Stimulated activated CD4-positive, alpha-beta T cell treated with anti-CD3 and anti-CD28 coated beads, Interleukin-15, amount 100 ng/mL, for 1 hour (primary cell): ENCODE measurements at places on chromosomes 16 and 17.

DNA sequence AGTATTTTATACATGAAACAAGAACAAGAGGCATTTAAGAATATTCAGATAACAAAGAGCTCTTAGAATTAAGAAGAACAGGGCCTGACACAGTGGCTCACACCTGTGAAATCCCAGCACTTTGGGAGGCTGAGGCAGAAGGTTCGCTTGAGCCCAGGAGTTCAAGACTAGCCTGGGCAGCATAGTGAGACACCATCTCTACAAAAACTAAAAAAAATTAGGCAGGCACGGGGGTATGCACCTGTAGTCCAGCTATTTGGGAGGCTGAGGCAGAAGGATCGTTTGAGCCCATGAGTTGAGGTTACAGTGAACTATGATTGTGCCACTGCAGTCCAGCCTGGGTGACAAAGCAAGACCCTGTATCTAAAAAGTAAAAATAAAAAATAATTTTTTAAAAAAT lies 12.5 kb upstream of the BRIP1 start:
- DNase-seq, result no peak

GRCh38 chr16:67241008-67241900 lies 6.0 kb downstream of the FHOD1 start:
- DNase-seq, result no peak

DNA sequence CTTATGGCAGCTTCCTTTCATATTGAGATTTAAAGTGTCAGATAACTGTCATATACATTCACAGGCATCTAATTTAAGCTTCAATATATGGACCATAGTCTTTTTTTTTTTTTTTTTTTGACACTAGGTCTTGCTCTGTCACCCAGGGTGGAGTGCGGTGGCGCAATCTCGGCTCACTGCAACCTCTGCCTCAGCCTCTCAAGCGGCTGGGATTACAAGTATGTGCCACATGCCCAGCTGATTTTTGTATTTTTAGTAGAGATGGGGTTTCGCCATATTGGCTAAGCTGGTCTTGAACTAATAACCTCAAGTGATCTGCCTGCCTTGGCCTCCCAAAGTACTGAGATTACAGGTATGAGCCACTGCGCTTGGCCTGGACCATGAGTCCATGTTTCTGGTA lies 13.6 kb downstream of the CEP95 start:
- no peak for DNase-seq

DNA sequence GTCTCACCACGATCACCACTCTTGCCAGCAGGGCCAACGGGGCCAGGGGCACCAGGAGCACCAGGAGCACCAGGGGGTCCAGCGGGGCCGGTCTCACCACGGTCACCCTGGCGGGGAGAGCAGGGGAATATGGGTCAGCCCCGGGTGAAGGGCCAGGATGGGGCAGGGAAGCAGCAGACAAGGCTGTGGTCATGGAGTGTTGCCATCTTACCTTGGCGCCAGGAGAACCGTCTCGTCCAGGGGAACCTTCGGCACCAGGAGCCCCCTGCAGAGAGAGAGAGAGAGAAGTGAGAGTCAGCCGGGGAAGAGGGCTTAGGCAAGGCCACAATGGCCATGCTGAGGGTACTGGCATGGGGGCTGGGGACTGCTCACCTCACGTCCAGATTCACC lies 12.9 kb downstream of the COL1A1 start:
- no peak for DNase-seq

DNA sequence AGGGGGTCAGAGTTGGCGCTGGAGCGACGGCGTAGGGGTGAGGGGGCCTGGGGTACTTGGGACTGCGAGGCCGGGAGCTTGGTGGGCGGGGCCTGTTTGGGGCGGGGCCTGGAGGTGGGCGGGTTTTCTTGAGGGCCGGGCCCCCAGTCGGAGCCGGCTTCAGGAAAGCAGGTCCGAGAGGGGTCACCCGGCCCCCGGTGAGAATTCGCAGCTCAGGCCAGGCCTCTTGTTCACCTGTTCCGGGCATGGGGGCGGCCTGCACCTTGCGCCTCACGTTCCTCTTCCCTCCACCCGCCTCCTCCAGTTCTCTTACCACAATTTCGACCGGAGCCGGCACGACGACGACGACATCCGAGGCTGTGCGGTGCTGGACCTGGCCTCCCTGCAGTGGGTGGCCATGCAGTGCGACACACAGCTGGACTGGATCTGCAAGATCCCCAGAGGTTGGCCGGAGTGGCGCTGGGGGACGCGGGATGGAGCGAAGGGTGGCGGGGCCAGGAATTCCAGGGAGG lies 52.5 kb downstream of the MRC2 start:
- DNase-seq, result no peak

- DNase-seq, result no peak
Observed at GRCh38 chr17:63542942-63543821, 7.1 kb upstream of the DCAF7 start.

GRCh38 chr17:80786470-80786869 lies 205.2 kb upstream of the CHMP6 start:
- DNase-seq, result no peak

GRCh38 chr16:80670170-80670865 lies 129.5 kb downstream of the DYNLRB2 start:
- no peak for DNase-seq
